ENCODE measurements at places on chromosomes 2 and 18.

DNA sequence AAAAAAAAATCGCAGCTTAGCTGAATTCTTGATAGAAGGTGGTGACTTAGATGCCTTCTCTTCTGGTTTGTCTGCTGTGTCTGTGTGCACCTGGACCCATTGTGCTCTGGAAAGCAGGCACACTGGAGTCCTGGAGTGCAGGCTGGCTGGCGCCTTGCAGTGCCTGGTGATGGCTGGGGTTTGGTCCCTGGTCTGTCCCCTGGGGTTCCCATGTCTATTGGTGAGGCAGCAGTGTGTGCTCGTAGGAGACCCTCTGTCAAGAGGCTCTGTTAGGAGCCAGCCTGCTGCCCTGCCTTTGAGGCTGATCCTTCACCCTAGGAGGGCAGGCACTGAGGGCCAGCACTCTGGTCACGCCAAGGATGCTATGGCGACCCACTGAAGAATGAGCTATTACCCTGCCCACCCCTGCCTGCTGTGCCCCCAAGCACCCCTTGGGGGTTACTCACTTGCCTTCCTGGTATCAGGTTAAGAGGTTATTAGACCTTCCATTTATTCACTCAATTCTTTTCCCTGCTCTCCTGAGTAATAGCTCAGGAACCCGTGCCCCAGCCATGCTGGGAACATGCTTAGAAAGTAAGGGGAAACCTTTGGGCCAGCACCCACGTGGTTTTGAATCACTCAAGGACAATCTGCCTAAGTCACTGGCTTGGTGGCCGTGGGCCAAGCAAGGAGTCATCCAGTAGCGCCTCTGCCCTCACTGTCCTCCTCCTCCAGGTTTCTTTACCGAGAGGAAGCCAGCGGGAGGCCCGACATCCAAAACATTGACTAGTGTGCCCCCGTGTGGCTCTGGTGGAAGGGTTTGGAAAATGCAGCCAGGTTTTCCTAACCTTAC is 284.5 kb downstream of the PRKCE start:
- DNase-seq, result peak; percentile 63

DNA sequence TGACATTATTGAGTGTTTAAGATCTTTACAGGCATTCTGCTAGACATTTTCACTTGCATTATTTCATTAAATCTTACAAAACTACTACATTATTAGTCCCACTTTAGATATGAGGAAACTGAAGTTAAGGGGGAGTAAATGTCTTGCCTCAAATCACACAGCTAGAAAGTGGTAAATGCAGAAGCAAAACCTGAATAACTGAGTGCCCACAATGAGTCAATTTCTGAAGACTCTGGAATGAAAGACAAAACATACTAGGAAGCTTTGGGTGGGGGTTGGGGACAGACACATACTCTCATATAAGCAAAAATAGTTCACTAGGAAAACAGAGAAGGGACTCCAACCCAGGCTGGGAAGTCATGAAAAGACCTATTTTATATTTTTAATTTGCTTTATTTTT is 214.4 kb upstream of the LRATD1 start:
- DNase-seq, result no peak

DNA sequence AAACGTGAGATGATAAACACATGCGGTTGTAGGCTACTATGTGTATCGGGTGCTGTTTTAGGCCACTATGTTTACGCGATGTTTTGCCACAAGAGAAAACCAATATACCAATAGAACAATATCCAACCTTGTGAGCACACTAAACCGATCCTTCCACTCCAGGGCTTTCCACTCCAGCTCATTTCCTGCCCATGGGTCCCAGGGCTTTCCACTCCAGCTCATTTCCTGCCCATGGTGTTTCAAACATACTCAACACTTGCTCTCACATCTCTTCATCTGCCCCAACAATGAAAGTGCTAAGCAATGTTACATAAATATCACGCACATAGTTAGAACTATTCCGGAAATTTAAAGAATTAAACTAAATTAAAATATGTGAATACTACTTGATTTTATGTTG is 80.0 kb downstream of the EPB41L3 start:
- no peak for DNase-seq

GRCh38 chr2:236827997-236828396 is 257.7 kb upstream of the COPS8 start:
- no peak for DNase-seq

- no peak for DNase-seq
Measured at GRCh38 chr2:26462100-26462499, 15.8 kb downstream of the OTOF start.

- no peak for DNase-seq
Measured at GRCh38 chr18:13452388-13452811, 233.8 kb downstream of the LDLRAD4 start.

- no peak for DNase-seq
Measured at GRCh38 chr2:213145715-213146242, 5.6 kb downstream of the IKZF2 start.

DNA sequence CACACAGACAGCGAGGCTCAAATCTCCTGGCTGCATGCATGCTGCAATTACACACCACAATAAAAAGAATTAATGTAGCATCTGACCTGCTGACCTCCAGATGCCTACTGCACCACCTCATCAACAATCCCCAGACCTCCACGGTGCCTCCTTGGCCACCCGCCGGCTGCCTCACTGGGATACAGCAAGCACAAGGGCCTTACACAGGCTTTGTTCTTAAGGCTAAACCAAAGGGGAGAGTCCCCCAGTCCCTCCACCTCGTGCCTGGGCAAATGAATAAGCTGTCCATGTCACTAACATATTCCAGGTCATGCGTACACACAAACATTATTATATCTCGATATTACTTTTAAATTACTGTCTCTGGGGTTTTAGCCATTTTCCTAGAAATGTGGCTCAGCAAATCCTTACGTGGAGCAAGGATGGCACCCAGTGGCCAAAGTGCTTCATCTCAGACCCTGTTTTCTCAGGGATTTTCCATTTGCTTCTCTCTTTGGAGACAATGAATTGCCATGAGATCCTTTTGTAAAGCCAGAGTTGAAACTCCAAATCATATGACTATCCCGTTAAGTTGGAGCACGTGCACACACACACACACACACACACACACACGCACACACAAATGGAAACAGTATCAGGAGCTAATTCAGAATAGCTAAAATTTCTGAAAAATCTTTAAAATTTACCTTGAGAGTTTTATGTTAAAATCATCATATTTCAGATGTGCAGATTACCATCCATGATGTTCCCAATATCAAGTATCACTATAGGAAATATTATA is 313.8 kb downstream of the PDE11A start:
- DNase-seq, result no peak

- no peak for DNase-seq
Measured at GRCh38 chr2:43178055-43178598, 48.3 kb downstream of the ZFP36L2 start.

GRCh38 chr2:160298960-160299359 is 98.9 kb upstream of the ITGB6 start:
- DNase-seq, result no peak

DNA sequence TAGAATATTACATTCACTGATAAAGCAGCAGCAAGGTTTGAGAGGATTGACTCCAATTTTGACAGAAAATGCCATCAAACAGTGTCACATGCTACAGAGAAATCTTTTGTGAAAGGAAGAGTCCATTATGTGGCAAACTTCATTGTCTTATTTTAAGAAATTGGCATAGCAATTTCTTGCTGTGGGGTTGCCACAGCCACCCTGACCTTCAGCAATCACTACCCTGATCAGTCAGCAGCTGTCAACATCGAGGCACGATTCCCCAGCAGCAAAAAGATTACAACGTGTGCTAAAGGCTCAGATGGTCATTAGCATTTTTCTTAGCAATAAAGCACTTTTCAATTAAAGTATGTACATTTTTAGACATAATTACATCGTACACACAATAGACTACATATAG is 74.7 kb downstream of the PRKCE start:
- no peak for DNase-seq

- DNase-seq, result no peak
Measured at GRCh38 chr2:150211164-150211631, 276.3 kb downstream of the RND3 start.

DNA sequence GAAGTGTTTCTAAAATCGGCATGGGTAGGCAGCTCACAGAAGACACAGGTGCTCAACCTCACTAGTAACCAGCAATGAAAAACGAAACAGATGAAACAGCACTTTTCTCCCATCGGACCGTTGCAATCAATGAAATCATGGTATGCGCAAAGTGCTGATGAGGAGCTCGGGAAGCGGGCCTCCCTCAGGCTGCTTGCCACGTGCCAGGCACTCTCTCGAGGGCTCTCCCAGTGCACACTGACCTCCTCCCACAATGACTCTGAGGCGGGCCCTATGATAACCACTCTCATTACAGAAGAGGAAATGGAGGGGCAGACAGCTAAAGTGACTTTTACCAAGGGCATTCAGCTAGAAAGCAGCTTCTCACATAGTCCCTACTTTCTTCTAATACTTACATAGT is 3.8 kb upstream of the ANKRD23 start:
- no peak for DNase-seq

GRCh38 chr2:176554101-176555048 is 285.1 kb downstream of the MTX2 start:
- peak; percentile 25 for DNase-seq

DNA sequence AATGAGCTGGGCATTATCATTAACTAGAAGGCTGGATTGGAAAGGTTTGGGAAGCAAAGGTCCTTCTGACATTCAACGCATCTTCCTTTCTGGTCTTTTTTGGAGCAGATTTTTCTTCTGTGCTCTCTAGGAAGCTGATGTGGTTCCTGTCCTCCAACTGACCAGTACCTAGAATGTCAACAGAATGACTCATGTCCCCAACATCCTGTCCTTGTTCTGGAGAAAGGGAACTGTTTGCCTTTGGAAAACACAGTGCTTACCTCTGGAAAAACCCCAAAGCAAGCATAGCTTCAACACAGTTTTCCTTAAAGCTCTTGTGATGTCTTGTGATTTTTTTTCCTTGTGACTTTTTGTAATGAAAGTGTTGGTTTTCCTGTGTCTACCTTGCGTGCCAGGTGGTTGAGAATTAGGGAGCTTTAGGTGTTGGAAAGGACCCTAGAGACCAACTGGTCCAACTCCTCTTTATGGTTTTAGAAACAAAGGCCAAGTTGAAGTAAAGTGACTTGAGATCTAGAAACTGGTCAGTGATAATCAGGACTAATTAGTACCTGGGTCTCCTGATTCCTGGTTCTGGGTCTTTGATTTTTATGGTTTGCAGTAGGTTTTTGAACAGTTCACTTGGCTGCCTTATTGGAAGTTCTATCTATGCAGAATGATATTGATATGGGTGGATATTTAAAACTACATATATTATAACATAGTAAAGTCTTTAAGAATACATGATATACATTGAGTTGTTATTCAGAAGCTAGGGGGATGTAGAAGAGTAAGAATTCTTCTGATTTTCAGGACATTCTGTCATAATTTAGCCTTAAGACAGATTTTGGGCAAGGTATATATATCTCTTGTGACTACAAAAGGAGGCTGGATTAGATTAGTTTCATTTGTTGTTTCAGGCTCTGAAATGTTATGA is 70.5 kb downstream of the FMNL2 start:
- no peak for DNase-seq

- DNase-seq, result no peak
Measured at GRCh38 chr2:237039301-237040031, 46.2 kb upstream of the COPS8 start.

DNA sequence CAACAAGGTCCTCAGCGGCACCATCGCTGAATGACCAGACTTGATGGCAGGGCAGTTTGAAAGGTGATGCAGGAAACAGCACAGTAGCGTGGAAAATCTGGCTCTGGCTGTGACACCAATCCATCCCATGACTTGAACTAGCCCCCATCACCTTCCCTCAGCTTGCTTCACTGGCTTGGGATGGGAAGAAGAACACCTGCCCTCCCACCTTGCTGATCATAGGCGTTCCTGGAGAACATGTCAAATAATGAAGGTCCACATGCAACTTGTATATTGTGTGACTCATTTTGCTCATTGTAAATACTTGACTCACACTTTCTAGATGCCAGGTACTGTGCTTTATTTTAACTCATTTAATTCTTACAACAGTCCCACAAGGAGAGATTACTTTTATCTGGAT is 292.4 kb upstream of the SPRED2 start:
- no peak for DNase-seq

DNA sequence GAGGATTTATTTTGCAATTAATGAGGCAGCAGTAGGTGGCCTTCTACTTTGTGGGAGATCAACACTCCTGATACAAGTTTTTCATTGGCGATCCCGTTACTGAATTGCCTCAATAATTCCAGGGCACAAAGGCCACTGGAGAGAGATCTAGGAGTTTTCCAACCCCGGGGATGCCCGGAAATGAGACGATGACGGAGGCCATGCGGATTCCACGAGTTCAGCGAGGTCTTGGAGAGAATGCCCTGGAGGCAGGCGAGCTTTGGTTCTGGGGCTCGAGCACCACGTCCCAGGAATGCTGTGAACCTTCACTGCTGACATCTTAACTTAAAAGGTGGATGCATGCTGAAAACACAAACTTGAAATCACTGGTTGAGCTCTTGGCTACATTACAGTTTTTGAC is 74.2 kb downstream of the LDLRAD4 start:
- DNase-seq, result no peak

DNA sequence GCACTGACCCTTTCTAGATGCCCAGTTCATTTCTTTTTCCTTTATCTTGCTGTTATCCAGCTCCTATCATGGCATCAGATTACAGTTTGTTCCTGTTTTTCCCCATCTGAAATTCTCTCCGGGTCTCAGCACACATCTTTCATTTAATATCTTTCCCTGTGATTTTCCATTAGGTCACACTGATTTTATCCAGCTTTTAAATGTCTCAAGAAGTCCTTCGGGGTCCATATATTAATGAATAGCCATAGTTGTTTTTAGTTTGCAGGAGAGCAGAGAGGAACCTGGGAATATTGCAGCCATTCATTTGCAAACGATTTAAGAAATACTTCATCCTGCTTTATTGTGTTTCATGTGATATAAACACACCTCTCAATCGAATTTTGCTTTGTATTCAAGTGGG is 374.2 kb downstream of the TDRD15 start:
- DNase-seq, result no peak

DNA sequence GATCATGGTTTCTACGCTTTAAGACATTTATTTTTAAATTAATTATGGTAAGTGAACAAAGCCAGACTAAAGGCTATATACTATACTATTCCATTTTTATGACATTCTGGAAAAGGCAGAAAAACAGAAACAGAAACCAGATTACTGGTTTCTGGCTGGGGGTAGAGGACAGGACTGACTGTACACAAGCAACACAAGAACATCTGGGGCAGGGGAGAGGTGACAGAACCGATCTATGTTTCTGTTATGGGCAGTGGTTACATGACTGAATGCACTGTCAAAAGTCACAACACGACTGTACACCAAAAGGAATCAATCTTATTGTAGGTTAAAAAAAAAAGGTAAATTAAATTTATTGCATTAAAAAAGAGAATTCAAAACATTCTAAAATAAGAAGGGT is 64.7 kb downstream of the PTPN2 start:
- no peak for DNase-seq

GRCh38 chr2:148971547-148971946 is 67.0 kb upstream of the LYPD6B start:
- no peak for DNase-seq

GRCh38 chr18:56127322-56128099 is 510.9 kb downstream of the TXNL1 start:
- DNase-seq, result no peak

GRCh38 chr2:26243470-26244308 is 743 bp downstream of the HADHA start:
- DNase-seq, result no peak
